OCI-LY7 (cell line): ENCODE measurements at places on chromosomes 7 and 10.

GRCh38 chr7:90931986-90932916, 332.0 kb upstream of the FZD1 start:
- DNase-seq, result peak; percentile 48

GRCh38 chr10:132627666-132628531, 90.3 kb downstream of the INPP5A start:
- no peak for DNase-seq

DNA sequence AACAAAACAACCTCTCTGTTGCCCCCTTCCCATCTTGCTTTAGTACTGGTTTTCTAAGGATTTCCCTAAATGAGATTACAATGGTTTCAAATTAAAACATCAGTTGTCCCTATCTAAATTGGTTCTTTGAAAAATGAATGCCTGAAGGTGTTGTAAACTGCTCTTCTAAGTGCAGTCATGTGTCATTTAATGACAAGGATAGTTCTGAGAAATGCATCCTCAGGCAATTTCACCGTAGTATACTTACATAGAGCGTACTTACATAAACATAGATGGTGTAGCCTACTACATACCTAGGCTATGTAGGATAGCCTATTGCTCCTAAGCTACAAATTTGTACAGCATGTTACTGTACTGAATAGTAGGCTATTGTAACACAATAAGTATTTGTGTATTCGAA, 278.1 kb downstream of the MAGI2 start:
- no peak for DNase-seq

- no peak for DNase-seq
Measured at GRCh38 chr10:132974886-132975830, 32.8 kb upstream of the CFAP46 start.

GRCh38 chr7:3887096-3887690, 586.1 kb downstream of the SDK1 start:
- DNase-seq, result no peak

GRCh38 chr7:79734181-79734580, 280.7 kb upstream of the MAGI2 start:
- no peak for DNase-seq

DNA sequence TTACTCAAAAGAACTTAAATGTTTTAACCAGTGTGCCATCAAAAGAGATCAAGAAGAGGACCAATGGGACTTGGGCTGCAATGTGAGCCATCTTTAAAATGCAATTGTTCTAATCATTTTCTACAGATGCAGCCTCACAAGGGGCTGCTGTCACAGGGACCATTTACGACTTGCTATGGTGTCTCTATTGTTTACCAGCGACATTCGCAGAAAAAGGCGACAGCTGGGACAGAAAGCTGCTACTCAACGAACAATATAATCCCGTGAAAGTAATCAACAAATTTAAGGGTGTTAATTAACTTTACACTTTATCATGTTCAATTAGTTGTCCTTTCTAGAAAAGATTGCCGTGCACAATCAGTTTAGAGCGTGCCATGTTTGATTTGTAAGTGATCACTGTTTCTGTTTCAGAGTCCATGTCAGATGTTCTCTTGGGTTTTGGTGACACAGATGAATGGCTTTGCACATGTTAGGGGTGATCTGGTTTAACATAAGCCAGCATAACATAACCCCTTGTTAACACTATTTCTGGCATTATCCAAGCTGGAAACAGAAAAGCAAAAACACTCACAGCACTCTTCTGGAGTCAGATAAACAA, 110.8 kb downstream of the HIBADH start:
- DNase-seq, result no peak

DNA sequence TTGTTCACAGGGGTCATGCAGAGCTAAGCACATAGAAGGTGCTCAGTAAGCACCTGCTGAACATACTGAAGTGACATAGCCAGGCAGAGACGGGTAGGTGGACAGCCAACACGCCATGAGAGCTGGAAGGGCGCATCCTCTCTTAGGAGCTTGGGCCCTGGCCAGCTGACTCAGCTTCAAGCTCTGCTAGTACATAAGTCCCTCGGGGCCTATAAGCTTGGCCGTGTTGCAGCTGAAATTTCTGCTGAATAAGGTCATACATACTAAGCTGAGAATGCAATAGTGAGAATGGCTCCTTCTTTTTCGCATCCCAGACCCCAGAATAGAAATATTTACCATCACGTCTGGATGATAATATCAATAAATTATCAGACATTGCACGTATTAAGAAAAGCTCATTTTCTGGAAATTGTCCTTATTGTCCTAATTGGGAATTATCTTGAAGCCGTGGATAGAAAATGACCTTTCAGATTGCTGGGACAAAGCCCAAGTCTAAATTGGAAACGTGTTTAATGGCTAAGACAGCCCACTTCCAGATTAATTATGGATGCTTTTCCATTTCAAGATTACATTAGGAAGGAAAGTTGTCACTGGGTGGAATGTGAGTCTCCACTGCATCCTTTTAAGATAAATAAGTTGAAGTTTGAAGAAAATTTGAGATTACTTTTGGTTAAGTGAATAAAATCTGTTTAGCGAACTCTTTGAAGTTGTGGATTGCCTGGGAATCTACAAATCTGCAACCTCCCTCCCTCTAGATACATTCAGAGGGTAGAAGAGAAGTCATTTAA, 287.1 kb upstream of the C7orf33 start:
- DNase-seq, result peak; percentile 42

- no peak for DNase-seq
Measured at GRCh38 chr7:102073931-102074880, 212.5 kb upstream of the SH2B2 start.

- no peak for DNase-seq
Measured at GRCh38 chr10:43225787-43226153, 41.1 kb downstream of the RASGEF1A start.

- no peak for DNase-seq
Measured at GRCh38 chr10:27605318-27605717, 101.2 kb downstream of the RAB18 start.

- DNase-seq, result no peak
Measured at GRCh38 chr10:112526139-112526538, 79.1 kb downstream of the VTI1A start.

DNA sequence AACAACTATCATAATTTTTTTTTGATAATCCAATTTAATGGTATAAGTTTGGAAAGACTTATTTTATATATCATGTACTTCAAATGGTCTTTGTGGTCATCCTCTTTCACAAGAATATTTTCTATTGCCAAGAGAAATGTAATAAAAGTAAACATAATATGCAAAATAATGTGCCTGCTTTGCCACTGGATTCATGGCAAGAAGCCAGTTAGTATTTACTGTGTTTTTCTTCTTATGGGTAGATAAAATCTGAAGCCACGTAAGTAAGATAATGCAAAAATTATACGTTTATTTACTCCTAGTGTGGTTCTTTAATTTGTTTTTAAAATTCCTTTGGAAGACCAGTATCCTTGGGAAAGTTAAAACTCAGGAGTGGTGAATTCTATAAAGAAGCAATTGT, 258.5 kb downstream of the ARL4A start:
- DNase-seq, result no peak

DNA sequence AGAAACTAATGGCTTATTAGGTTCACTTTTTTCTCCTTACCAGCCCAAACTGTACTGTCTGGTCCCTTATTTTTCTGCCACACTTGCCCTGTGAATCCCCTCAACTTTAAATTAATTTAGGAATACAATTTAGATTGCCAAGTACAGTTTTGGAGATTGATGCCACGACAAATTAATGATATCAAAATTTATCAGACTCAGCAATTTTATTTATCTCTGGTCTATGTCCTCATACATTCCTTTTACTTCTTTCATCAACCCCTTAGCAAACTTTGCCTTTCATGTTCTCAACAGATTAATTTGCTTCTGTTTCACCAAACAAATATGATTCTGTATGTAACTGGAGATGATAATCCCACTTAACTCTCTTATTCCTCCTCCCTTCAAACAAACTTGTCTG, 38.2 kb downstream of the SHOC2 start:
- DNase-seq, result no peak

DNA sequence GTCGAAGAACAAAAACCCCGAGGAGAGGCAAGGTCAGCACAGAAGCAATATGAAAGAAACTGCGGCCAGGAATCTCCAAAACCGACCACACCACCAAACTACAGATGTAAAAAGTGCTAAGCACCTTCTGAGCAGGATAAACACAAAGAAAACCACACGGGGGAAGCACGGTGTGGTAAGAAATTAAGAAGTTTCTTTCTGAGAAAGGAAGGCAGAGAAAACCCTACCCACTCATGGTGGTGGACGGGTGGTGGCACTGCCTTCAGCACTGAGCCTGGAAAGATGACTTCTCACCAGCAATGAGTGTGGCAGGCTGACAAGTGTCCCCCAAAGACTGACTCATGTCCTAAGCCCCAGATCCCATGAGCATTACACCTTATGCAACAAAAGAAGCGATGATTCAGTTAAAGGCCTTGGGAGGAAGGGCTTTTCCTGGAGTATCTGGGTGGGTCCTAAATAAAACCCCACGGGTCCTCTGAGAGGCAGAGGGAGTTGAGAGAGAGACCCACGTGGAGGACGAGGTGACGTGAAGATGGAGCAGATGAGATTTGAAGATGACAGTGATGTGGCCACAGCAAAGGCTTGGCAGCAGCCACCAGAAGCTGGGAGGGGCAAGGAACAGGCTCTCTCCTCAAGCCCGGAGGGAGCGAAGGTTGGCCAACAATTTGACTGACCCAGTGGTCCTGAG, 124.9 kb downstream of the DLG5 start:
- DNase-seq, result no peak

- peak; percentile 13 for DNase-seq
Measured at GRCh38 chr10:78599122-78599853, 469.5 kb upstream of the ZMIZ1 start.

GRCh38 chr7:24963218-24963617, 16.8 kb downstream of the OSBPL3 start:
- peak; percentile 77 for DNase-seq

DNA sequence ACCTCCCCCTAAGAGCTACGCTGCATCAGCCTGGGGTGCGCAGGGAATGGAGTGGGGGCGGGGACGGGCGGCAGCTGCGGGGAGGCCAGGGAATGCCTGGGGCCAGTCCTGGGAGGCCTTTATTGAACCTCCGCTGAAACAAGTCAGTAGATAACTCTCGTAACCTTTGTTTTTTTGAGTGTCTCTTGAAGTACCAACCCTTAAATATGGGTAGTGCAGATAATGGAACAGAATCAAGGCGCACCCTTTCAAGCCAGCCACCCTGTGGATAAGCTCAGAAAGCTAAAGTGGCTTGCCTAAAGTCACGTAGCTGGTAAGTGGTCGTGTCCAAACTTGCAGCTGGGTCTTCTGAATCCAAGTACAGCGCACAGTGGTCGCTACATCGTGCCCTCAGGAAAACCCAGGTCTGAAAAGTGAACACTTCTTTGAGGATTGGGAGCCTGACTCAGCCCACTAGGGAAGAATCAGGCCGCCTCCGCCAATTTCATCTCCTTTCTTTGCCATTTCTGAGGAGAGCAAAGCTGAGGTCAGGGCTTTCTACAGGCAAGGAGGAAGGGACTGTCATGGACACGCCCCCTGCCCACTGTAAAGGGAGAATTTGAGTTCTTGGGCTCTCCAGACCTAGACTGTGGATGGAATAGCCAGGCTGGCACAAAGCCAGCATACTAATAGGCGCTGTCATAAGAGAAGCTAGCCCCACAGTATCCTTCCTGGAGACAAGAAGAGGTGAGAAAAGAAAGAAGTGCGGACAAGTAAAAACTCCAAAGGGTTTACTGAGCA, 3.2 kb upstream of the EGR2 start:
- DNase-seq, result no peak

GRCh38 chr10:24575481-24576002, 148.1 kb downstream of the ARHGAP21 start:
- no peak for DNase-seq

DNA sequence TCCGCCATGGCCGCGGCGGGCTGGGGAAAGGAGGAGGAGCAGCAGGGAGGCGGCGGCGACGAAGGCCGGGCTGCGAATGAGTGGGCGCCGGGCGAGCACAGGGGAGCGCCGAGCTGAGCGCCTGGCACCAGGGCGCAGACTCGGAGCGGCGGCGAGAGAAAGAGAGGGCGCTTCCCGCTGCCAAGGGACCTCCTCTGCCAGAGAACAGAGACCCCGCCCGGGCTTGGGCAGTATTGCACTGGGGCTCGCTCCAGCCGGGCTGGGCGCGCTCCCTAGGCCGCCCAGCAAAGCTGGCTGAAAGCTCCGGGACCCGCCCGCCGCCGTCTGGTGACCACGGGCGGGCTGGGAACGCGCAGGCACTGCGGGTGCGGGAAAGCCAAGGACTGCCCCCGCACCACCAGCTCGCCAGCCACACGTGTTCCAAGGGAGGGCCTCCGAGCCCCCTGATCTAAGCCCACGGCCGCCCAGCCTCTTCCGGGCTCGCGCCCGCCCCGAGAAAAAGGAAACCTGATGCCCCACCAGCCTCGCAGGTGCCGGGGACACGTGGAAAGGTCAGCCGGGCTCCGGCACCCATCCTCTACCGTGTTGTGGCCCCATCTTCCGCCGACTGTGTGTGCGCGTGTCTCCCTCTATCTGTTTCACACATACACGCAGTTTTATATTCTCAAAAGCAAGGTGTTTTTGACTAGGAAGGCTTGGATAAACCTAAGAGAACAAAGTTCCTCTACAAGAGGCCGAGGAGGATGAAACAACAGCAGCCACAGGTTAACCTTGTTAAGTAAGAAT, at the start of gene CCDC6:
CCDC6 (minus strand) TSS at position 140 of the 786 bp plus-strand sequence; CDS start at position 8, 132 bp downstream.
- DNase-seq, result peak; percentile 92

DNA sequence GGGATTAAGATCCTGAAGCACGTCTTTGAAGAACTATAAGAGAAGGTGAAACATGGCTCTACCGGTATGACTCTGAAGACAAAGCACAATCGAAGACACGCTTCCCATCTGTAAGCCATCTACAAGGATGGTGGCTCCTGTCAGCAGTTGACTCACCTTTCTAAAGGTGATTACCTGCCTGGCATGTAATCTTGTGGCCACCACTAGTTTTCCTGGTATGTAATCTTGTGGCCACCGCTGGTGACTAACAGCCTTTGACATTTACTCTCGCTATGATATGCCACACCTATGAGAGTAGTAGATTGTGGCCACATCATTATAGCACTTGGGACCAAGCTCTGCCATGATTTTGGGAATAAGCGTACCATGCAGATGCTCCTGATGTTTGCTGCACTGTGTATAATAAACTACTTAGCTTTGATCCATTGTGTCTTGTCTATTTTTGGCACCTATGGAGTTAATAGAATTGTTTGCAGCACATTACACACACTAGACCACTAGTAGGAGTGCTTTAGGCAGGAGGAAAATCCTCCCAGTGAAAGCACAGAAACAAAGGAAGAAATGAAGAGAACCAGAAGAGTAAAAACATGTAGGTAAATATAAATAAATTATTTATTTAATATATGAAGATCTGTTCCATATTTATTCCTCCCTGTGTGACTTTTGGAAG, 59.8 kb downstream of the VAX1 start:
- no peak for DNase-seq

DNA sequence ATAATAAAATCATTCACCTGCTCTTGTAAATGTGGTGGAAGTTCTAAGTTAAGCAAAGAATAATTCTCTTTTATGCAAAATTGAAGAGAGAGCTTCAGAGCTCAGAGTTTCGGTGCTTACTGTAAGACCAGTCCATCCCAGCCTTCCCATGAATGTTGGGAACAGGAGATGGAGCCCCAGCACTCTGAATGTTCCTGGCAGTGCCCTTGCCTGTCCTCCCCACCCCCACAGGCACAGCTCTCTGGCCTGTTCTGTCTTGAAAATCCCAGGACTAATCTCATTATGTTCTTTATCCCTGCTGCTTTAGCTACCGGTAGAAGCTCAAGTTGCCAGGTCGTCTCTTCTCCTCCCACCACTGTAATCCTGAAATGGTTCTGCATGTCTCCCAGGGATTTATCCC, 29.1 kb upstream of the LHFPL3 start:
- no peak for DNase-seq

- no peak for DNase-seq
Measured at GRCh38 chr10:131233611-131234258, 77.8 kb downstream of the TCERG1L start.
